Stromal cell of bone marrow (primary cell): ENCODE measurements at places on chromosomes 12 and 14.

DNA sequence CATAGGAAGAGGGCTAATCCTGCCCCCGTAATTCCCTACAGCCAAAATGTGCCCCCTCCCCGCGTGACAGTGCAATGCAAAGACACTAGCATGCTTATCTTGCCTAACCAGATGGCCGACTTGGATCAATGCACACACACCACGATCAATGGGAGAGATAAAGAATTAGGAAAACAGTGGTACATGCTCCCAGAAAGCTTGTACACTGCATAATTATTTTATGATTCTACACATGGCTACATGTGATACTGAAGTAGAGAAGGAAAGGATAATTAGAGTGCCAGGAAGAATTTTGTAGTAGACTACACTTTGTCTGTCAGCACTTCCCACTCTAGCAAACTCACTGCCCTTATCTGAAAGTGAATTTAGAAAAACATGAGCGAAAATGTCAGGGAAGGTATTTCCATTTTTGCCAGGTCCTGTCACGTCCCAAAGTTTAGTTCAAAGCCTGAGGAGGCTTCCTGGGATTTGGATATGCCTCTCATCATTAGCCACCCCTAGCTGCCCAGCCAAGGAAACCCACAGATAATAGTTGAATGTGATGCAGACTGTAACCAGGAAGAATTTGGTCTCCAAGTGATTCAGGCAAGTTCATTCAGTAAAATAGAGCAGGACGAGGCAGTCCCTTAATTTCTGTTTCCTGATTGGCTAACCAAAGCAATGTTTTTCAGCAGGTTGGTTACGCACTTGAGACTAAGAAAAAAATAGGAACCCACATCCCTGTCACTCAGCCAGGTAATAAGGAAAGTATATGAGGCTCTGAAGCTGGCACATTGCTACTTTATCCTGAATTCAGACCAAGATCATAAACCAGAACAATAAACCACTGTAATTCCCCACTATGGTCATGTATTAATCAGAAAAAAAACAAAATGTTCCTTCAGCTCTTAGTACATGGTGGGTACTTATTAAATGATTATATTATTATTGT lies 199.6 kb upstream of the OTX2 start:
- no peak for DNase-seq

- DNase-seq, result no peak
Measured at GRCh38 chr14:30420515-30420914, 138.4 kb upstream of the G2E3 start.

DNA sequence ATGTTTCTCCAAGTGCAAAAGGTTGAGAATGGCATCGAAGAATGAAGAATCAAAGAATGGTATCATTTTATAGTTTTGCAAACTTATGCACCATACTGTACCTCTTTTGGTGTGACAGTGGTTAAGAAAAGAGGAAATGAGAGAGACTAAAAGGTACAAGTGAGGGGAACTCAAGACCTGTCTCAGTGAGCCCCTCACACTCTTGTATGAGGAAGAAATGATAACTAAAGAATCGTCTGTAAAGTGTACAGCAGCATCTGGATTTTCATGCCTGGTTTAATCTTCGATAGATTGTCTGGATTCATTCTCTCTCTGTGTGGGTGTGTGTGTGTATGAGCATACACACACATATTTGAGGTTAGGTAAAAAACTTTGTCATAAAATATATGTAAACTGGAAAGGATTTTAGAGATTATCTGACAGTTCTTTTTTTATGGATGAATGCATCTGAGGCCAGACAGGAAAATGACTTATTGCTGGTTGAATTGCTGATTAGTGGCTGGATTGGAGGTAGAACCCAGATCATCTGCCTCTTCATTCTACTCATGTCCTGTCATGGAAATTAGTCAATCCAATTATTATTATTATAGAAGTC lies 16.0 kb upstream of the SLC38A2 start:
- no peak for DNase-seq

DNA sequence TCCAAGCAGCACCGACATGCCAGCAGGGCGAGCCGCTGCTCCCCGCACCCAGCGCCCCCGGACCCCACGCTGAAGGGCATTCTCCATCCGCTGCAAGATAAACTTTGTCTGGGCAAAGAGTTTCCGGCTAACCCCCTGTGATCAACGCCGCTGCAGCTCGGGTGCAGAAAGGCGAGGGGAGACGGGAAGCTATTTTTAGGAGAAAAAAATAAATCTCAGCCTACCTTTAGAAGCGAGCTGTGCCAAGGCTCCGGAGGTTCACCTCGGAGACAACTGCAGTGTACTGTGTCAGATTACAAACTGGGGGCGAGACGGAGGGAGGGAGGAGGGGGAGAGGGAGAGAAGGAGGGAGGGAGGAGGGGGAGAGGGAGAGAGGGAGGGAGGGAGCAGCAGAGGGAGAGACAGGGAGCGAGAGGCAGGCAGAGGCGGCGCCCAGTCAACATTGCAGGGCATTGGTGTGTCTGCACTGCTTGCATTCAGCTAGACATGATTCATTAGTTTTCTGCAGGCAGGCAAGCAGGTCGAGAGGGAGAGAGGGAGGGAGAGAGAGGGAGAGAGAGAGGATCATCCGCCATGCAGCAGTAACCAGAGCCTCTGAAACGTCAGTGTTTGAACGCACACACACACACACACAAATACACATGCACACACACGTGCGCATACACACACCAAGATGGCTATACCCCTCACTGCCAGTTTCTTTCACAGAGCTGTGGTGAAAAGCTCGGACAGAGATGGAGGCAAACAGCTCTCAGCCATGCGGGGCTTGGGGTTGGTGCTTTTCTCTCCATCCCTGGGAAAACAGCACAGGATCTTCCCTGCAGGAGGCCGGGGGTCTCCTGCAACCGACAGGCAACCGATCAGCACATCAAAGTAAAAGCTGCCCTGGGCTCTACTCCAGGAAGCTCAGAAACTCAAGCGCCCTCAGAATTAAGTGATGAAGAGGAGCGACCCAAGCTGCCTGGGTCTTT lies at the start of gene RIMBP2:
TSS of gene RIMBP2 (minus strand) at position 302 of the 971 bp plus-strand sequence. CDS start 237,286 bp downstream, outside the sequence.
- DNase-seq, result no peak

GRCh38 chr12:132501204-132501940 lies 11.4 kb downstream of the FBRSL1 start:
- DNase-seq, result no peak

DNA sequence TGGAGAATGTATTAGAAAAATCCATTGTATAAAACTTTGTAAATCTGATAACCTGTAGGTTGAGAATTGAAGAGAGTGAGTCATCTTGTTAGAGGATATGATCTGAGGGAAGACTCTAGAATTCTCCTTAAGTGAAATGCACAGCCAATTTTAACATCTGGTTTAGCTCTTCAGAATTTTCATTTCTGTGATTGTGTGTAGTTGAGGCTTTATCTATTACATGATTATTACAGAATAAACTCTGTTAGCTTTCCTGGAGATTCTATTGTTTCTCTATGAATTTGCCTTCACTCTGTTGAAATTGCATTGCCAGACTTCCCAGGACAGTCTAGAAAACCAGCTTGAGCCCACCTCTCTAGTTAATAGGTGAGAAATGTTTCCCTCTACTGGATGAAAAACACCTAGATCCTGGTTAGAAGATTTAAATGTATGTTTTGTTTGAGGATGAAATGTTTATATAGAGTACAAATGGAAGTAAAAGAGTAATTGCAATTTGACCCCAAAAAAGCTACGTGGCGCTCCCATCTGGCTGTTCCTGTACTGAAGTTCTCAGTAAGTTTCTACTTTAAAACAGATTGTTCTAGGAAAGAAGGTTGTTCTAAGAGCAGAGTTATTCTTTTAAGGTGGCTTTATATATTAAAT lies 2.9 kb downstream of the NUDT4 start:
- DNase-seq, result no peak

DNA sequence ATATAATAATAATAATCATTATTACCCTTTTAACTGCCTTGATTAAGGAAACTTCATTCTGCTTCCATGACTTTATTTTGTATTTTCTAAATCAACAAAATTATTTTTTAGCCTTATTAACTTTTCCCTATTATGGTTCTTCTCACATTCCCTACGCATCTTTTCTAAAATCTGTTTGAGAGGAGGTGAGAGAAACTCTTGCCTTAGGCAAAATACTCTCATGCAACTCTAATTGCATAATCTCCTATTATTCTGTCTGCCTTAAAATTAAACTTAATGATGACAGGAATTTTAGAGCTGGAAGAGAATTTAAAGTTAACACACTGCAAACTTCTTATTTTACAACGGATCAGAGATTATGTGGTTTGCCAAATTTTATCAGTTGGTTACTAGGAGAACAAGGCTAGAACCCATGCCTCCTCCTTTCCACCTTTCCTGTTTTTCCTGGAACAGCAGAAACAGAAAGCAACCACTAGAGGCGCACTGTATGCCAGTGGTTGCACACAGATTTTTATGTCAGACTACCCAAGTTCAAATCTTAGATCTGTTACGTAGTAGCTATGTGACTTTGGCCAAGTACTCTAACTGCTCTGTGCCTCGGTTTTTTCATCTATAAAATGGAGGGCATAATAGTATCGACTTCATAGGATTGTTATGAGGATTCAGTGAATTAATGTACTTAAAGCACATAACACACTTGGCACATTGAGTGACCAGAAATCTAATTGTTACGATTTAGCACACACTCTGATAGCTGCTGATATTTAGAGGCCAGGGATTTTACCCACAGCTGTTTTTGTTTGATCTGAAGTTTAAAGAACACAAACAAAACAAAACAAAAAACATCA lies 4.3 kb upstream of the BRMS1L start:
- peak; percentile 13 for DNase-seq

GRCh38 chr12:105240228-105240627 lies 4.3 kb upstream of the APPL2 start:
- DNase-seq, result no peak

DNA sequence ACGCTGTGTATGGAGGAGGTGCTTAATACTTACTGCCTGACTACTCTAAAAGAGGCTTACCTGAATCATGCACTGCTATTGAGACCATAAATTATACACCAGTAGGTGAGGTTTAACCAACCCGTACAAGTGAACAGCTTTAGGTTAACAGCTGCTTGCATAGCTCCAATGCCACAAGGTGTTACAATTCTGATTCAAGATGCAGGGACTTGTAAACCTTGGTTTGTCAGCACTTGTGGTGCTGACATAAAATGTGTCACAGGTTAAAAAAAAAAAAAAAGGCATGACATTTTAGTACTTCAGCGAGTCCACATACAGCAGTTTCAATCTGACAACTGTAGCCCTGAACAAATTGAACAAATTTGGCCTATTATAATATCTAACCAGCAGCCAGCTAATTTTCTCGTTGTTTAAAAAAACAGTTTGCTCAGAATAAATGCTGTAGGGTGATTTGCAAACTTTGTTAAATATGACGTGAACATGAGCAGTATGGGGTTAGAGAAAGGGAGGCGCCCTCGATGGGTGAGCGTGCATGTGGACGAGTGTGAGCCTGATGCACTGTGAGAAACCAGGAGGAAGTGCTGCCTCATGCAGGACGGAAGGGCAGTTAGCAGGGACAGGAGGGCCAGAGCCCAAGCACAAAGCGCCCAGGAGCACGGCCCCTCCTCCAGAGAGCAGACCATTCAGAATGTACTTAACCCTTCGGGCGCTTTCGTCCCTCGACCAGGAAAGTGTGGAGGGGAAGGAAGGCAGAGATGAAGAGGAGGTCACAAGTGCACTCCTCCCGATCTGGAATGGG lies 44.7 kb downstream of the TCHP start:
- no peak for DNase-seq
